Naive B cell (primary cell): ENCODE measurements at places on chromosomes 13 and 19. TPM values are rescaled to one million over a fixed set of nuclear protein-coding genes. Genes with fewer than 3 reads are reported as not detected.

DNA sequence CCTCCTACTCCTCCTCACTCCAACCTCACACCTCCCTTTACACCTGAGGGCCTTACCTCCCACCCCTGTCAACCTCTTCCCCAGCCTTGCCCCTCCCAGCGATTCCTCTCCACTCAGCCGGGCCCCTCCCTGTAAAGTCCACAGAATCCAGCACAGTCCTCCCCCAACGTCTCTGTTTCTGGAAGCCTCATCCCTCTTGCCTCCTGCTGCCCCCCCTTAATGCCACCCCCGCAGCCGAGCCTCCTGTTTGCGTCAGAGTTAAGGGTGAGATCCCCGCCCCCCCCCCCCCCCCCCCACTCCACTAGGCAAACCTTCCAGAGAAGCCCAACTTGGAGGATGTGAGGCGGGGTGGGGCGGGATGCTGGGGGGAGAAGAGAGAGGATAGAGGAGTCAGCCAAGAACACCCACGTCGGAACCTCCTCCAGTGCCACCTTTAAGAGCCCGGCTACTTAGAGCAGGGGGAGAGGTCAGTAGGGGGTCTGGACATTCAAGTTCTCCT, 2.1 kb downstream of the UNC13A start:
- H3K36me3 ChIP-seq, result no peaks in the 10 kb centered on the region
- peaks cover 52% of the 10 kb centered on the region for H3K27me3 ChIP-seq
- no peak for DNase-seq
- peaks cover 13% of the 10 kb centered on the region for H3K4me1 ChIP-seq
- no peak overlapping the region for H3K27ac ChIP-seq

NKPD1 gene
- polyA plus RNA-seq, result not detected

DNA sequence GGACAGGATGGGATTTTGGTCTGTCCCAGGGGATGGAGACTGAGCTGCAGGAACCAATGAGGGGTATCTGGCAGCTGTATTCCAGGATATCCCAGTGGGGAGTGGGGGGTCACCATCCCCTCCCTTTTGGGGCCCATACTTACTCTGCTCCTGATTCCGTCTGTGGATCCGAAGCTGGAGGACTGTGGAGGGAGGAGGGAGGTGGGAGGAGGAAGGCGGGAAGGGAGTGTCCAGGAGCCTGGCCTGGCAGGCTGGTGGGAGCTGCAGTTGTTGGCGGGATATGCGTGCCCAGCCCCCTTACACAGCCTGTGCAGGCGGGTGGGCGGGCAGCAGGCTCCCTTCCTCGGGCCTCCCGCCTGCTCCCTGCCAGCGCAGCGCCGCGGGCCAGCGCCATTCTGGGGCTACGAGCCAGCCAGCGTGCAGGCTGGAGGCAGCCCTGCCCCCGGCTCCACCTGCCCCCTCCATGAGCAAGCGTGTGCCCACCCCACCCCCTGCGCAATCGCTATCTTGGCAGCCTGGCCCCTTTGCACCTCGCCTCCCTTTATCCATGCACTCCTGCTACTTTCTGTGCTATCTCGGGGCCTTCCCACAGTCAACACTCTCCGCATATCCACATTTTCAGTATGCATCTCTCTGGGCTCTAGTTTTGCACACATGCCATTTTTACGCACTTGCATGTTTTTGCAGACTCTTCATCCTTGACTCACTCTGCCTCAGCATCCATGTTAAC, 2.8 kb downstream of the MAMSTR start:
- no peaks in the 10 kb centered on the region for H3K36me3 ChIP-seq
- no peak overlapping the region for H3K27ac ChIP-seq
- peaks cover 25% of the 10 kb centered on the region for H3K4me1 ChIP-seq
- no peaks in the 10 kb centered on the region for H3K27me3 ChIP-seq
- DNase-seq, result no peak

GRCh38 chr19:31448221-31448657, 99.0 kb upstream of the TSHZ3 start:
- no peaks in the 10 kb centered on the region for H3K4me1 ChIP-seq
- no peaks in the 10 kb centered on the region for H3K27me3 ChIP-seq
- H3K4me3 ChIP-seq, result no peak overlapping the region
- no peak overlapping the region for H3K27ac ChIP-seq
- no peak for DNase-seq
- H3K36me3 ChIP-seq, result no peaks in the 10 kb centered on the region

SPART gene
- polyA plus RNA-seq, result 36.9 TPM

DNA sequence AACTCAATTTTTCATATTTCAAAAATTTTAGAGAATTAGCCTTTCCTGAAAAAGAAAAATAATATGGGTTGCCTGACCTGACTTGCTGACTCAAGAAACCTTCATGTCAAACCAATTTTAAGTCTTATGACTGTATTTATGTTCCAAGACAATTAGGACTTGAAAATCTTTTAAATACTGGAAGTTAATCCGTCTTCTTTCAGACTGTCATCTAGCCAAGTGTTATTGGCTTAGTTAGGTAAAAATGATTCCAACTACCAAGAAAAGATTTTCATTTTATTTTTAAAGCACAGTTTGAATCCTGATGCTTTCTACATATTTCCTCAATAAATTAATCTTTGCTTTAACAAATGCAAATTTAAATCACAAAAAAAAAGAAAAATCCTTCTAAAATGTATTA, 337.6 kb downstream of the SLITRK6 start:
- H3K27ac ChIP-seq, result no peak overlapping the region
- no peaks in the 10 kb centered on the region for H3K27me3 ChIP-seq
- no peaks in the 10 kb centered on the region for H3K36me3 ChIP-seq

TEX26 gene
- polyA plus RNA-seq, result not detected

DNA sequence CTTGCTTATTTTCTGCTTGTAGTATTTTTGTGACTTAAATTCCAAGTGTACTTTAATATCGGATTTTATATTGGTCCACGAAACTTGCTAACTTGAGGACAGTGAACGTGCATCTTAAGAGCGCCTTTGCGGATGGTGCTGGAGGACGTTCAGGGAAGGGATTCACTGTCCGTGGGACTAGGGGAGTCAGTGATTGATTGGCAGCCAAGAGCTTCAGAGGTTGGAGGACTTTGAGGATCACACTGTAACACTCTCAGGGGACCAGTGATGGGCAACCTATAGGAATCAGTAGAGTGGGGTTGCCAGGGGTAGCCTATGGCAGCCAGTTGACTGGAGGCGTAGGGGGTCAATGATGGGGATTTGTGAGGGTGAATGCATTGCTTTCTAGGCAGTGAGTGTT, 516 bp downstream of the ZNF175 start:
- H3K27ac ChIP-seq, result peak overlapping the region; percentile 82
- H3K27me3 ChIP-seq, result no peaks in the 10 kb centered on the region
- peaks cover 37% of the 10 kb centered on the region for H3K4me1 ChIP-seq
- H3K36me3 ChIP-seq, result peaks cover 5% of the 10 kb centered on the region
- no peak for DNase-seq
- peak overlapping the region; percentile 96 for H3K4me3 ChIP-seq

- peaks cover 9% of the 10 kb centered on the region for H3K27me3 ChIP-seq
- no peak overlapping the region for H3K27ac ChIP-seq
- peaks cover 9% of the 10 kb centered on the region for H3K4me1 ChIP-seq
Measured at GRCh38 chr13:28347456-28348371, 147.2 kb downstream of the FLT1 start.

- H3K27ac ChIP-seq, result peak overlapping the region; percentile 37
- peaks cover 28% of the 10 kb centered on the region for H3K36me3 ChIP-seq
- H3K27me3 ChIP-seq, result no peaks in the 10 kb centered on the region
- peaks cover 40% of the 10 kb centered on the region for H3K4me1 ChIP-seq
- no peak for DNase-seq
Measured at GRCh38 chr19:8484331-8484894, 18.0 kb downstream of the PRAM1 start.

CACNG7 gene
- polyA plus RNA-seq, result not detected

CALR3 gene
- polyA plus RNA-seq, result 0.41 TPM
